T-helper 2 cell (primary cell): ENCODE measurements at places on chromosomes 3 and 15.

DNA sequence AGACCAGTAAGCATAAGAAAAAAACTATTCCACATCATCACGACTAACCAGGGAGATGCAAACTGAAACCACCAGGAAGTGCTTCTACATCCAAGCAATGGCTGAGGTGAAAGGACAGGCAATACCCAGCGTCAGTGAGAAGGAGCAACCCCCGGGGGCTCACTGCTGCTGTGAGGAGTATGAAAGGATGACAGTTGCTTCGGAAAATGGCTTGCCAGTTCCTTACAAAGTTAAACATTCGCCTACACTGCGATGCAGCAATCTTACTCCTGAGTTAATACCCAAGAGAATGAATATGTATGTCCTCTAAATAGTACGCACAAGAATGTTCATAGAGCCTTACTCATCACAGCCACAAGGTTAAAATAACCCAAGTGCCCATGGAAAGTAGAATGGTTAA lies 13.3 kb upstream of the PLXNA1 start:
- DNase-seq, result no peak

DNA sequence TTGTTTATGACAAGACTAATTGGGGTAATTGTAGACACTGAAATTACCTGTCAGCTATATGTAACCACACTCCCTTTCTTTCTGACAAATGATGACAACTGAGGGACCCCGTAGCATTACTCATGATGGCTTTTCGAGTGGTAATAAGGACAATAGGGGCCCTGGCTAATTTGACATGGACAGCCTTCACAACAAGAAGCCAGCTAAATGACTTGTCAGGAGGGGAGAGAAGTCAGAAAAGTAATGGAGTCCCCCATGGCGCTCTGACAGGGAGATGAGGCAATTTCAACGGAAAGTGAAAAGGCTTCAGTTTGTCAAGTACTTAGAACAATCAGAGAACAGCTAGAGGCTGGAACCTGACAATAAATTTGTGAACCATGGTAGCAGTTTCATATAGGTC lies 177.3 kb downstream of the CDIN1 start:
- no peak for DNase-seq

GRCh38 chr3:183975981-183976662 lies 41.6 kb downstream of the ABCC5 start:
- no peak for DNase-seq

- no peak for DNase-seq
Measured at GRCh38 chr3:64342940-64343688, 117.8 kb upstream of the PRICKLE2 start.

DNA sequence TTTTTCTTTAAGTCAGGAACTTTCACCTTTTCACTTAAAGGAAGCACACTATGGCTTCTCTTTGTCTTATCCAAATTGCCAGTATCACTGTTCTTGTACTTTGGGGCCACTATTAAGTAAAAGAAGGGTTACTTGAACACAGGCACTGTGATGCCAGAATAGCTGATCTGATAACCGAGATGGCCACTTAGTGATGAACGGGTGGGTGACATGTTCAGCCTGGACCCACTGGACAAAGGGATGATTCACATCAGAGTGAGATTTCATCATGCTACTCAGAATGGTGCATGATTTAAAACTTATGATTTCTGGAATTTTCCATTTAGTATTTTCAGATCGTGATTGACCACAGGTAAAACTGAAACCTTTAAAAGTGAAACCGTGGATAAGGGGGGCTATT lies 252.6 kb downstream of the KLF13 start:
- DNase-seq, result no peak

GRCh38 chr3:73228437-73228836 lies 167.0 kb downstream of the EBLN2 start:
- no peak for DNase-seq
